ENCODE measurements at places on chromosomes 7 and 10.

- DNase-seq: no peak
Measured at GRCh38 chr7:128192497-128193142, 48.5 kb upstream of the LEP start.

DNA sequence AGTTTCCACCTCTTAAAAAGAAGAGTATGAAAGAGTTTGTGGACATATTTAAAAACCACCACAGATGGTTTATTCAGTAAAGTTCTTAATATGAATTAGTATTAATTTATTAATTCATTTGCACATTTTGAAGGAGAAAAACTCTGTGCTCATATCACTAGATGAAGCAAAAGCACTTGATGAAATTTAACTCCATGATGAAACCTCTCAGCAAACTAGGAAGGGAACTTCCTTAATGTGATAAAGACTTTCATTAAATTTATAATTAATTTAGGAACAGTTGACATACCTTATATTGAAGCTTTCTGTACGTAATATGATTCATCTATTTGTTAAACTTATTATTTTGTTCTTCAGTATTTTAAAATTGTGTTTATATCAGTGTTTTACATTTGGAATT lies 99.4 kb downstream of the MMRN2 start:
- no peak for DNase-seq

DNA sequence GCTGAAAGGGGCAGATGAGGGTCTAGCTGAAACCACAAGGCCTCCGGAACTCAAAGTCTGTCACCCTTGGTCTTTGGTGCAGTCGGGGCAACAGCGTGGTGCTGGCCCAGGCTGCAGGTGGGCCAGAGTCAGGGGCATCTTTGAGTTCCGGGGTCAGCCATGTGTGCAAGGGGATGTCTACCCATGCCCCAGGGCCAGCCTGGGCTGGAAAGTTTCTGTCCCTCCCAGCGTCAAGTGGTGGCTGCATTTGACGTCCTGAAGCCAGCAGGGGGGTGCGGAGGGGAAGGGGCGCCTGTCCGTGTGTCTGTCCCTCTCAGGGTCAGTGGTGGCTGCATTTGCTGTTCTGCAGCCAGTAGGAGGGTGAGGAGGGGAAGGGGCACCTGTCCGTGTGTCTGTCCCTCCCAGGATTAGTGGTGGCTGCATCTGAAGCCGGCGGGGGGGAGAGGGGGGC lies 638 bp downstream of the BRAT1 start:
- no peak for DNase-seq

DNA sequence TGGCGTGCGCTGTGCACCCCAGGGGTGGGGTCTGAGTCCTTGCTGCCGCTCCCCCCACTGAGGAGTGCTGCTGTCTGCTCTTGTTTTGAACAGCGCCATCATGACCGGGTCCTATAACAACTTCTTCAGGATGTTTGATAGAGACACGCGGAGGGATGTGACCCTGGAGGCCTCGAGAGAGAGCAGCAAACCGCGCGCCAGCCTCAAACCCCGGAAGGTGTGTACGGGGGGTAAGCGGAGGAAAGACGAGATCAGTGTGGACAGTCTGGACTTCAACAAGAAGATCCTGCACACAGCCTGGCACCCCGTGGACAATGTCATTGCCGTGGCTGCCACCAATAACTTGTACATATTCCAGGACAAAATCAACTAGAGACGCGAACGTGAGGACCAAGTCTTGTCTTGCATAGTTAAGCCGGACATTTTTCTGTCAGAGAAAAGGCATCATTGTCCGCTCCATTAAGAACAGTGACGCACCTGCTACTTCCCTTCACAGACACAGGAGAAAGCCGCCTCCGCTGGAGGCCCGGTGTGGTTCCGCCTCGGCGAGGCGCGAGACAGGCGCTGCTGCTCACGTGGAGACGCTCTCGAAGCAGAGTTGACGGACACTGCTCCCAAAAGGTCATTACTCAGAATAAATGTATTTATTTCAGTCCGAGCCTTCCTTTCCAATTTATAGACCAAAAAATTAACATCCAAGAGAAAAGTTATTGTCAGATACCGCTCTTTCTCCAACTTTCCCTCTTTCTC lies 26.0 kb downstream of the BNIP3 start:
- no peak for DNase-seq

All from hepatocyte (in vitro differentiated cells).